Stimulated activated CD4-positive, alpha-beta T cell treated with anti-CD3 and anti-CD28 coated beads, Interleukin-4, amount 100 ng/mL, for 1 hour (primary cell): ENCODE measurements at places on chromosomes 1 and 21.

DNA sequence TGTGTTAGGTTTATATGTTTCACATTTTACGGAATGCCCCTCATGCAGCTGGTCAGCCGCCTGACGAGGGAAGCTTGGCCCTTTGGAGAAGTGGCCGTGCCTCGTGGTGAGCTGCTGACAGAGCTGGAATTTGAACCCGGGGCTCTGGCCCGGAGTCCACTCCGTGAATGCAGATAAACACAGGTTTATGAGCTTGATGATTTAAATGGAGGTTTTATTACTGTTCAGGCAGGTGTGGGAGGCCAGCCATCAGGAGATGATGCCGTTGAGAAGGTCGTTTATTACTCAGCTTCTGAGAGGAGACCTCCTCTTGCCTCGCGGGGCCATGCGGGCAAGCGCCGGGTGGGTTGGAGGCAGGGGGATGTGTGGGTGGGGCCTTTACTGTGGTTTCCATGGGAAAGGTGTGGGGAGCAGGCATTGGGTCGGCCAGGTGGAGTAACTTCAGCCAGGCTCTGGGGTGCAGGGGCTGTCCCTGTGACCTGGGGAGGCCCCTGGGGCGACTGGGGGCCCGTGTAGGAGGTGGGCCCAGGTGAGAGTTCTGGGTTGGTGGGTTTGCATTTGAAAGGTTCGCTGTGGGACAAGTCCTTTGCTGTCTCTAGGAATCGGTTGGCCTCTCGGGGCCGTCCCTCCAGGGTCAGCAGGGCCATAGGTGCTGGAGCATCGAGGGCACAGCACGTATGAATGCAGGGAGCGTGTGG, 22.0 kb downstream of the PRKCZ start:
- DNase-seq, result no peak

DNA sequence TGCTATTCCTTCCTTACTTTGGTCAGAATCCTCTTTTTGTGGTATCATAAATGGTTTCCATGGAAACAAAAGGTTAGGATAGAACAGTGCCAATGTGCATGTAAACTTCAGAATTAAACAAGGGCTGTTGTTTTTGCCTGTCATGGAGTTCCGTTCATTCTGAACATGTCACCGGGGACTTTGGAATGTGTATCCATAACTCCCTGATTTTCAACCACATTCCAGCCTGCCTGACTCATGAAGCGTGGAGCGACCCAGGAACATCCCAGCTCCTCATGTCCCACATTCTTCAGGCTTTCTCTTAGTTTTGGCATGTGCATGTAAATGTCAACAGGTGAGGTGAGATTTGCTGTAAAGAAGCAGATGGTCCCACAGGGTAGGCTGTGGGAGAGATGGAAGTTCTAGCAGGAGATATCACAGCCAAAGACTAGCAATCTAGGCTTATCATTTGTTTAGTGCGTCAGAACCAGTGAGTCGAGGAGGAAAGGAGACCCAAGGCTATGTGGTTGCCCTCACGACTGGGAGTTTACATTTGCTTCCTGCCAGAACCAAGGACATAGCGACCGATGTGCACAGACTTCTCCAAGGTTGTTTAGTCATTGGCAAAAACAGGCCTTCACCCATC, 23.0 kb upstream of the DNAJC11 start:
- DNase-seq, result no peak

DNA sequence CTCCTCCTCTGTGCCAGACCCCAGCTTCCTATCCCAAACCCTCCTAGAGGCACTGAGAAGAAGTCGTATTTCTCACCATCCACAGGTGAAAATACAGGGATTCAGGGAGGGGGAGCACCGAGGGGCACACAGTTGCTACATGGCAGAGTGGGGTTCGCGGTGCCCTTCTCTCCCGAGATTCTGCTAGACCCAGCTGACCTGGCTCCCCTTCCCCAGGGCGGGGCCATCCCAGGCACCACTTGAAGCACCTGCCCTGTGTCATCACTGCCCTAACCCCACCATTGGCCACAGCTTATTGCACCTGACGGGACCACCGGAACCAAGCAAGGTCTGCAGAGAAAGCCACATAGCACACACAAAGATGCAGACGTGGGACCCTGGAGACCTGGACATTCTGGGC, 30.5 kb downstream of the SDC3 start:
- no peak for DNase-seq

- no peak for DNase-seq
Measured at GRCh38 chr1:246338546-246338945, 168.5 kb downstream of the SMYD3 start.

- no peak for DNase-seq
Measured at GRCh38 chr1:60108196-60108595, 34.6 kb upstream of the C1orf87 start.

DNA sequence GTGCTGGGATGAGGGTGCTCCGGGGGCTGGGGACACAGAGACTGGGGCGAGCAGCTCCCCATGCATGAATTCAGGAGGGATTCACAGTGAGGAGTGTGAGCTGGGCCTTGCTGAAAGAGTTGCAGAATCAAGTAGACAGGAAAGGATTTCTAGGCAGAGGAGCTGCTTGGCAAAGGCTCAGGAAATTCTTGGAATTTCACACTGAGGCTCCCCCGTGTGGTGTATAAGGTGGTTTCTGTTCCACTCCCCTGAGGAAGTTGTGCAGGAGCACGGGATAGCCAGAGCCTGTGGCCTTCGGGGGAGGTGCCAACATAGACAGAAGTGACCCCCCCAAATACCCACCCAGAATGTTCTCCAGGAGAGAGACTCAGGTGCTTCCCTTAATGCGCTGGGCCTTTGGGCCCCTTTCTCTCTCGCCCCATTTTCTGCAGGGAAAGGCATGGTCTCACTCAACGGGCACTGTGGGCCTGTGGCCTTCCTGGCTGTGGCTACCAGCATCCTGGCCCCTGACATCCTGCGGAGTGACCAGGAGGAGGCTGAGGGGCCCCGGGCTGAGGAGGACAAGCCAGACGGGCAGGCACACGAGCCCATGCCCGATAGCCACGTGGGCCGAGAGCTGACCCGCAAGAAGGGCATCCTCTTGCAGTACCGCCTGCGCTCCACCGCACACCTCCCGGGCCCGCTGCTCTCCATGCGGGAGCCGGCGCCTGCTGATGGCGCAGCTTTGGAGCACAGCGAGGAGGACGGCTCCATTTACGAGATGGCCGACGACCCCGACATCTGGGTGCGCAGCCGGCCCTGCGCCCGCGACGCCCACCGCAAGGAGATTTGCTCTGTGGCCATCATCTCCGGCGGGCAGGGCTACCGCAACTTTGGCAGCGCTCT, 58.5 kb upstream of the ACTL8 start:
- no peak for DNase-seq

DNA sequence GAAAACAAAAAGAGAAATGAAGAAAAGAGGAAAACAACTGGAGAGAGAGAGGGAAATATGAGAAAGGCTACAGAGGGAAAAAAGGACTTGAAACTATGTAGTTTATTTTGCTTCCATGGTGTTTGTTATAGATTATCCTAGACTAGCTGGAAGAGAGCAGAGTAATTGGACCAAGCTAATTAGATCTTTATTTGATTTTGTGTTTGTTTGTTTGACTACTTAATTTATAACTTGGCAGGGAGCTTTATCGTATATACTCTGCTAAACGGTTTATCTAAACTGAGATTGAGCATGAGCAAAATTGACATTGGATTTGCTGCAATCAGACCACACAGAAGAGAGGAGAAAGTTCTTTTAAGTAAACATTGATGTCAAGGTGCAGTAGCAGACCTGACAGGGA, 443.8 kb upstream of the USP24 start:
- DNase-seq, result no peak

- no peak for DNase-seq
Measured at GRCh38 chr21:25974964-25975363, 195.6 kb downstream of the APP start.

- DNase-seq, result no peak
Measured at GRCh38 chr1:208238710-208239472, 5.3 kb downstream of the PLXNA2 start.
